ENCODE measurements at places on chromosomes 7 and 10. TPM values are rescaled to one million over a fixed set of nuclear protein-coding genes. Genes with fewer than 3 reads are reported as not detected.

UPK3B gene
- 1.7 TPM for total RNA-seq

INHBA gene
- 1.4 TPM for total RNA-seq

URGCP gene
- total RNA-seq: 66.4 TPM

SLC26A3 gene
- total RNA-seq: not detected

GNAT3 gene
- total RNA-seq: not detected

GRCh38 chr10:72564596-72564995, 61.3 kb downstream of the MICU1 start:
- no peak for DNase-seq

DNA sequence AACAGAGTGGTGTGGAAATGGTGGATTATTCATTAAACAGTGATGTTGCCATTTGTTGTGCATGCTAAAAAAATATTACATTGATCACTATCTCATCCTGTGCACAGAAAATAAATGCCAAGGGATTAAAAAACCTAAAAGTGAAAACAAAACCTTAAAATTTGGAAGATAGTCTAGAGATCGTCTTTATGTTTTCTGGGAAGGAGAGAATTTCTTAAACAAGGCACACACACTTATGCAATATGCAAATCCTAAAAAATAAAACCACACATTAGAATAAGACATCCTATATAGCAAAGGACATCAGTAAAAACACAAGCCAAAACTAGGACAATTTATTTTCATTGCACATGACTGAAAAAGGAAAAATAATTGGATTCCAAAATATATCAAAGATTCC, 54.5 kb downstream of the MACC1 start:
- DNase-seq: no peak

- no peak for DNase-seq
These were observed 6.4 kb downstream of the CDCA7L start for GRCh38 chr7:21939136-21939857.

DNA sequence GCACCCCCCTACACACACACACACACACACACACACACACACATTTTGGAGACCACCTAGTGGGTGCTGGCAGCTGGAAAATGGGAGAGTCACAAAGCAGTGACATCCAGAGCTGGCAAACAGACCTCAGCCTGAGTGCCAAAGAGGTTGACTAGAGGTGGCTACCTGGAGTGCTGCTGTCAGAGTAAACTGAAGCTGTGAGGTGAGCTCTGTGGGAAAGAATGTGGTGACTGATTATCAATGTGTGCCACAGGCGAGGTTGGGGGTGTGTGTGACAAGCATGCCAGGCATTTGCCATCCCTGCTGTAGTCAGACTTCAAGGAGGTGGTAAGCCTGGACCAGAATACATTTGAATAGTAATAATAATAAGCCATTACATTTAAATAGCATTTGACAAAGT, 120.6 kb downstream of the SLIT1 start:
- no peak for DNase-seq

GRCh38 chr10:67549390-67549789, 146.6 kb downstream of the CTNNA3 start:
- no peak for DNase-seq

GRCh38 chr10:95447685-95448084, 113.5 kb downstream of the SORBS1 start:
- DNase-seq: peak; percentile 65

GRCh38 chr10:62005687-62006086, 104.2 kb downstream of the ARID5B start:
- peak; percentile 68 for DNase-seq

DNA sequence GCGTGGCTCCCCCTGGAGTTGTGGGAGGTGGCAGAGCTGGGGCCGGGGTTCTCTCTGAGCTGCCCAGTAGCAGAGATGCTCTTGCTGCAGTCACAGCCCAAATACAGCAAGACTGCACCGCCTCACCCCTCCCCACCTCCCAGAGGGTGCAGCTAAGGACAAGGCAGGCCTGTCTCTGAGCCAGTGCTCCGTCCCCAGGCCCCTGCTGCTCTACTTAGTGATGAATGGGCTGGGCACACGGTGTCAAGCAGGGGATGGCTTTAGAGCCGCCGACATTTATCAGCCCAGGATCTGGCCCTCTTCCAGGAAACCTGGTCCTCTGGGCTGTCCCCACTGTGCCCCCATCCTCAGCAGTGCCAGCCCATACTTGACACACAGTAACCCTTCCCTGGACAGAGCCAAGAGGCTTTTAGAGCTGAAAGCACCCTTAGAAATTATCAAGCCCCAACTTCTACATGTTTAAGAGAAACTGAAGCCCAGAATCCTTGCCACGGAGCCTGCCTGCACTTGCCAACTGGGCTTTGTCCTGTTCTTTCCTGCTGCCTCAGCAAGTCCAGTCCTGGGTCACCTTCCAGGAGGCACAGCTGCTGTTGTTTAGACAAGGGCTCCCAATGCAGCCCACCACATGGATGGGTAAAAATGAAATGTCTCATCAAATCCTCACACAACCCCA, 137.1 kb upstream of the UNC5B start:
- peak; percentile 3 for DNase-seq

- no peak for DNase-seq
These were observed 8.7 kb upstream of the PPIA start for GRCh38 chr7:44787762-44788161.

GRCh38 chr10:122417667-122418066, 36.8 kb upstream of the ARMS2 start:
- no peak for DNase-seq

GRCh38 chr7:127888411-127888810, 142.8 kb downstream of the LRRC4 start:
- DNase-seq: peak; percentile 83

DNA sequence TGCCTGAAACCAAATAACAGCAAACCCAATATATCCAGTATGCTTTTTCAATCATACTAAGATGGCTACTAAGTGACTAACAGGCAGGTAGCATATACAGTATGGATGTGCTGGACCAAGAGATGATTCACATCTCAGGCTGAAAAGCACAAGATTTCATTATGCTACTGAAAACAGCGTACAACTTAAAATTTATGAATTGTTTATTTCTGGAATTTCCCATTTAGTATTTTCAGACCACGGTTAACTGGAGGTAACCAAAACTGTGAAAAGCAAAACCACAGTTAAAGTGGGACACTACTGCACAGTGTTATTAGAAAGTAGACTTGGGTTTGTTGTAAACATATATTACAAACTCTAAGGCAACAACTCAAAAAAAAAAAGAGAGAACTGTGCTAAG, 91.5 kb downstream of the KMT2C start:
- DNase-seq: no peak

DNA sequence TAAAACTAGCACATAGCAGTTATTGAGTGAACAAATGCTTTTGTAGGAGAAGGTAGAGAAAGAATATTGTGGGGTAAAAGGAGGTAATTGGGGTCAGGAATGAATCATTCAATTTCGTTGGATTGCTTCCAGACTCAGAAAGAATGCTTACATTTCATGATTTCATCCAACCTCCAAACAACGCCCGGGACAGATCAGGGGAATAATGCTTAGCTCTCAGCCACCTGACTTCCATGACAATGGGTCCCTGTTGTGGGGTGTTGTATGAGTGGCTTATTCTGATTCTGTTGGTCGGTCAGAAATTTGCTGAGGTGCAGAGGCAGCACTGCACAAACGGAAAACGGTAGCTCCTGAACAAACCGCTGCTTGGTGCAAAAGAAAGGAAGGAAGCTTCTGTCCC, 24.0 kb upstream of the INPP5F start:
- no peak for DNase-seq

DNA sequence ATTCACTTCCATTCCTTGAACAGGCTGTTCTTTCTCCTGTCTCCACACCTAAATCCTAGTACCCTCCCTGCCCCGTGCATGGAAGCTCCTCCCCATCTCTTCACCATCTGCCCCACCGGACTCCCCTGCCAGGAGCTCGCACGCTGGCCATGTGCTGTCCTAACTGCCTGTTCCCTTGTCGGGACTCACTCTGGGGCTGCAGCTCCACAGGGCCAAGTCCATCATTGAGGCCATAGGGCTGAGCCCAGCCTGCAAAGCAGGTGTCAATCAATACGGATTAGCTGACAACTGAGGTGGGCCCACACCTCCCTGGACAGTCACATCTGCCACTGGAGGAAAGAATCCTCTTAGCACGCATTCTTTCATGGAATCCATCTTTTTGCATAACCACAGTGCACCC, 41.4 kb upstream of the DMBT1 start:
- DNase-seq: no peak

GRCh38 chr10:72561745-72562166, 64.1 kb downstream of the MICU1 start:
- no peak for DNase-seq

DNA sequence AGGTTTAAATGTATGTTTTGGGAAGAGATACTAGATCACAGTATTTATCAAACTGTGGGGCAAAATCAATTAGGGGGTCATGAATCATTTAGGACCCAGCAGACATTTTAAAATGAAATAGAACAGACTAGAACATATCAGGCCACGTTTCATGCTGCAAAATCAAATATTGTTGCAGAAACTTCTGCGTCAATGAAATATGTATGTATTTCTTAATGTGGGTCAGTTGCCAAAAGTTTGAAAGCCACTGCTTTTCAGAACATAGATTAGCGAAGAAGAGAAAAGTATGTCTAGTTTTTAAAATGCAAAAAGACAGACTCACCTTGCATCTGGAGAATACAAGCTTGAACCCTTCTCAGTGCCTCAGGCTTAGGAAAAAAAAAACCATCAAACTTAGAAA, 102.7 kb upstream of the BMPER start:
- no peak for DNase-seq

DNA sequence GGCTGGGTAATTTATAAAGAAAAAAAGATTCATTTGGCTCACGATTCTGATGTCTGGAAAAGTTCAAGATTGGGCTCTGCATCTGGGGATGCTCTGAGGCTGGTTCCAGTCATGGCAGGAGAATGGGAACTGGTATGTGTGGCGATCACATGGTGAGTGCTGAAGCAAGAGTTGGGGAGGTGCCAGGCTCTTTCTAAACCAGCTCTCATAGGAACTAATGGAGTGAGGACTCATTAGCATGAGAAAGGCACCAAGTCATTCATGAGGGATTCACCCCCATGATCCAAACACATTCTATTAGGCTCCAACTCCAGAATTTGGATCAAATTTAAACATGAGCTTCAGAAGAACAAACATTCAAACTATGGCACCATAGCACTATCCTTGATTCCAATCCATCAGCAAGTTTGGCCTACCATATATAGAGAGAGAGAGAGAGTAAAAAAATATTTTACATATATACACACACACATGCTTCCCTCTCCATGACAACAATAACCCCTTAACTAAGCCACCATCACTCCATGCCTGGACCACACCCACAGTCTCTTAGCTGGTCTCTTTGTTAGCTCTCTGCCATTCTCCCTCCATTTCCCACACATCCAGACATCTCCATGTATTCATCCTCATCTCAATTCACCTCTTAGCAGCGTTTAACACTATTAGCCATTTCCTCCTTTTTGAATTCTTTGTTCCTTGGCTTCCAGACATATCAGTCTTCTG, 57.9 kb downstream of the NPY start:
- DNase-seq: no peak

GRCh38 chr10:83108565-83109333, 1030.6 kb upstream of the GHITM start:
- no peak for DNase-seq

Data from adrenal gland (tissue), 19 donors.